PC-9 (cell line): ENCODE measurements at places on chromosomes 13 and 19. TPM values are rescaled to one million over a fixed set of nuclear protein-coding genes. Genes with fewer than 3 reads are reported as not detected.
A peak's percentile ranks its signal among the peaks of the same experiment; 100 is the strongest.

Gene ZNF230
- 4.0 and 4.8 TPM in 2 replicates for total RNA-seq

Gene SUCLA2
- total RNA-seq = 32.0 and 44.8 TPM in 2 replicates

Gene VSTM1
- 0.59 TPM in 1 of 2 replicates, not detected in the other for total RNA-seq

Gene IRGC
- not detected in 2 replicates for total RNA-seq

Gene PIK3R2
- 58.3 and 61.8 TPM in 2 replicates for total RNA-seq

Gene CERS1
- total RNA-seq = 2.7 and 4.9 TPM in 2 replicates

Gene KLC3
- 20.6 and 30.7 TPM in 2 replicates for total RNA-seq

- H3K27ac ChIP-seq = peak overlapping the region; percentile 16; the same call in 1 of the 2 replicates
- no peaks in the 10 kb centered on the region for H3K27me3 ChIP-seq
- peak; percentile 71 for DNase-seq
- no peak overlapping the region for H3K4me3 ChIP-seq
Measured at GRCh38 chr19:37991841-37992248, 84.8 kb downstream of the SIPA1L3 start.

GRCh38 chr13:57726981-57727380 lies 95.4 kb downstream of the PCDH17 start:
- H3K4me3 ChIP-seq = no peak overlapping the region
- no peaks in the 10 kb centered on the region for H3K36me3 ChIP-seq
- DNase-seq = no peak
- H3K27ac ChIP-seq = no peak overlapping the region

- H3K27me3 ChIP-seq = no peaks in the 10 kb centered on the region
- no peak overlapping the region for H3K27ac ChIP-seq
- no peak for DNase-seq
- no peaks in the 10 kb centered on the region for H3K4me1 ChIP-seq
Measured at GRCh38 chr13:93307136-93307535, 80.5 kb downstream of the GPC6 start.

DNA sequence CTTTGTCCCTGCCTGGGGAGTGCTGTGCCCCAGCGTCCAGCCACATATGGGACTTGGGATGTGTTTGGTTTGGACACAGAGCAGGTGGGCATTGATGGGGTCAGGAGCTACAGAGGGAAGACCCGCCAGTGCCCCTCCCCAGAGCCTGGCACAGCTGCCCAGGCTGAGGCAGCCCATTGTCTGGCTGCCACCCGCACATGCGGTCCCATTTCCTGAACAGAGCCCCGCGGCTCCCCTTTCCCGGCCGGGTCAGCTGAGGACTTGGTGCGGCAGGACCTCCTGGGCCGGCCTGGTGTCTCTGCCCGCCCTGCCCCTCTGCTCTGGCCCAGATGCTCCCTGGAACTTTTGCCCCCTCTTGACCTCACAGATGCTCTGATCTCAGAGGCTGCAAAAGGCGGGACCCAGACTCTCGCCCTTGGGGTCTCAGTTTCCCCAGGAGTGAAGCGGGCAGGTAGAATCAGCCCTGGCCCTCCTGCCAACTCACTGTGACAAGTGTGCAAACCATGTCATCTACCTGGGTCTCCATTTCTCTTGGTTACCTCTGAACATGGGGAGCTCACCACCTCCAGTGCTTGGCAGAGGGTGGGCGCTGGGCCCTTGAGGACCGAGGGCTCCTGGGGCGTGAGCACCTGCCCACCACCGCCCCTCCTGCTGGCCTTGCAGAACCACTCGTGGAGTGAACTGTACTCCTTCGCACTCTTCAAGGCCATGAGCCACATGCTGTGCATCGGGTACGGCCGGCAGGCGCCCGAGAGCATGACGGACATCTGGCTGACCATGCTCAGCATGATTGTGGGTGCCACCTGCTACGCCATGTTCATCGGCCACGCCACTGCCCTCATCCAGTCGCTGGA lies 17.8 kb downstream of the HCN2 start:
- H3K4me3 ChIP-seq = no peak overlapping the region
- H3K27me3 ChIP-seq = no peaks in the 10 kb centered on the region
- no peaks in the 10 kb centered on the region for H3K4me1 ChIP-seq
- no peak for DNase-seq

DNA sequence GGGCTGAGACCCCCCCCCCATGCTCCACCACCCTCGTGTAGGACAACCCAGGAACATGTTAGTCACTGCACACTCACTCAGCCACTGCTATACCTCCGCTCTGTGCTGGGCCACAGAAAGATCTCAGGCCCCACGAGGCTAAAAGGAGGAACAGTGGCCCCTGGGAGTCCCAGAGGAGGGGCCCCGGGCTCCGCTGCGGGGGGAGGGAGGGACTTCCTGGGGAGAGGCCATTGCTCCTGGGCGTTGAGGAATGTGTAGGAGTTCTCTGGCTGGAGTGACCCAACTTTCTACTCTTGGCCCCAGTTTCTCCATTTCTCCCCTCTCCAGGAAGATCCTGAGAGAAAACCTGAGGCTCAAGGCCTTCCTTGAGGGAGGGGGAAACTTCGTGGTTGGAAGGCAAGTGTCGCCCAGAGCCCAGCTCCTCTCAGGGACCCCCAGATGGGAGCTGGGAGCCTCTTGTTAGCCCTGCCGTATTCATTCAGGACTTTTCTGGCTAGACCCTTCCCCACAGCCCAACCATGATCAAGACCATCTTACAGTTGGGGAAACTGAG lies 13.6 kb downstream of the ONECUT3 start:
- no peaks in the 10 kb centered on the region for H3K27me3 ChIP-seq
- no peaks in the 10 kb centered on the region for H3K36me3 ChIP-seq
- H3K4me3 ChIP-seq = no peak overlapping the region

GRCh38 chr13:62287764-62288163 lies 872.1 kb upstream of the PCDH20 start:
- no peak for DNase-seq
- no peaks in the 10 kb centered on the region for H3K36me3 ChIP-seq
- H3K27me3 ChIP-seq = no peaks in the 10 kb centered on the region

GRCh38 chr19:17323964-17324332 lies 10.7 kb downstream of the ANO8 start:
- no peak for DNase-seq
- H3K27ac ChIP-seq = no peak overlapping the region
- H3K27me3 ChIP-seq = no peaks in the 10 kb centered on the region
- H3K4me3 ChIP-seq = no peak overlapping the region
- H3K36me3 ChIP-seq = peaks cover 11% of the 10 kb centered on the region; the same call in 1 of the 2 replicates
- peaks cover 23% of the 10 kb centered on the region for H3K4me1 ChIP-seq

DNA sequence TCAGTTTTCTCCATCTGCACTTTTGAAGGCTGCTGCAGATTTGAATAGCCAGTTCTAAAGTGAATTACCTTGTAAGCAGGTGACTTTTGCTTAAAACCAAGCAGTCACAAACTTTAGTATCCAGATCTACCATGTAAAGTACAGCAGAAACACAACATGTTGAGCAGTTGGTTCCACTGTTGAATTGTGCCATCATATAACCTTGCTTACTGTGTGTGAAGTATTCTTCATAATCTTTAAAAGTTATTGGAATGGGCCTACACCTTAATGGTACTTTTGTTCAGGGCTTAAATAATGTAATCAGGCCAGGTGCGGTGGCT lies 23.2 kb upstream of the MTUS2 start:
- no peak for DNase-seq
- no peaks in the 10 kb centered on the region for H3K4me1 ChIP-seq
- H3K27me3 ChIP-seq = peaks cover 56% of the 10 kb centered on the region
- no peak overlapping the region for H3K4me3 ChIP-seq
- no peaks in the 10 kb centered on the region for H3K36me3 ChIP-seq

DNA sequence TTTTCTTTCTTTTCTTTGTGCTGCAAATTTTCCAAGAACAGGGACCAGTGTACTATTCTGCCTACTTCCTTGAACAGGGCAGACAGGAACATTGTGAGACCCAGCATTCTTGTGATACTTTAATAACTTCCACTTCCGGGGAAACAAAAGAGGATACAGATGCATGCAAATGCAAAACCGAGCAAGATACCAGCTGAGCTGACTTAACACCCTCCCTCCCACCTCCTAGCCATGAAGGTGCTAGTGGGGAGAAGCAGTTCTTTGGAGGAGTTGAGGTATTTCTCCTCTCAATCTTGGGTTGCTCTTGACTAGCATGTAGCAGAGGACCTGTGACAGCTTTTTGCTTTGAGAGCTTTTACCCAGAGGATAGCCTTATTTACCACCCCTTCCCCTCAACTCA lies 111.2 kb downstream of the KLF5 start:
- H3K36me3 ChIP-seq = no peaks in the 10 kb centered on the region
- H3K27ac ChIP-seq = no peak overlapping the region
- H3K4me1 ChIP-seq = peaks cover 71% of the 10 kb centered on the region
- no peak for DNase-seq
